Inflammatory macrophage (primary cell): ENCODE measurements at places on chromosomes 3 and 15.
A peak's percentile ranks its signal among the peaks of the same experiment; 100 is the strongest.

DNA sequence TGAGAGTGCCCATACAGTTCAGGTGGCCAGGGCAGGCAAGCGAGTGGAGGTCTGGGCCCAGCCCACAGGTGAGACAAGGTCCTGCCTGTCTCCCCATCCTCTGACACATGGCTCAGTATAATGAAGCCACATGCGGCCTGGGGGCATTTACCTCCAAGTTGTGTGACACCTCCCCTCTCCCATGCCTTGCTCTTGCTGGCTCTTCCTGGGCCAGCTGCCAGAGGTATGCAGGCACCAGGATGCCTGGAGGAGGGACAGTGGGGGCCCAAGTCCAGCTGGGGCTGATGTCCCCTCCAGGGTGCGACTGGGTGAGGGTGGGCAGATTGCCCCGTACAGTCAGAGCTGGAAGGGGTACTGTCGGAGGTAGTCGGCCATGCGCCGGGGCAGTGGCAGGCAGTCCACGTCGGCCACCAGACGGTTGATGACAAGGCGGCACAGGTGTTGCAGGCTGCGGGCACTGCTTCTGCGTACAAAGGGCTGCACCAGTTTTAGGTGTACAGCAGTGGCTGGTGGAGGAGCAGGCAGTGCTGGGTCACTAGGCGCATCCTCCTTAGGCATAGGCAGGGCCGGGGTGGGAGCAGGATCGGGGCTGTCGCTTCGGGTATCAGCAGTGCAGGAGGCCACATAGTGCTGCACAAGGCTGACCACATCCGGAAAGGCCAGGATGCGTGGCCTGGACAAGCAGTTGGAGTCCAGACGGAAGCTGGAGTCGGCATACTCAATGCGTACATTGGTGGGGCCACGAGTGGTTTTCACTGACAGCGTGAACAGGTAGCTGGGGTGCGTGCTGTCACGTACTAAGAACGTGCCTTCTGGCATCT is 4.1 kb downstream of the CISH start:
- DNase-seq: no peak

GRCh38 chr3:18111796-18112232 is 313.3 kb downstream of the SATB1 start:
- no peak for DNase-seq

DNA sequence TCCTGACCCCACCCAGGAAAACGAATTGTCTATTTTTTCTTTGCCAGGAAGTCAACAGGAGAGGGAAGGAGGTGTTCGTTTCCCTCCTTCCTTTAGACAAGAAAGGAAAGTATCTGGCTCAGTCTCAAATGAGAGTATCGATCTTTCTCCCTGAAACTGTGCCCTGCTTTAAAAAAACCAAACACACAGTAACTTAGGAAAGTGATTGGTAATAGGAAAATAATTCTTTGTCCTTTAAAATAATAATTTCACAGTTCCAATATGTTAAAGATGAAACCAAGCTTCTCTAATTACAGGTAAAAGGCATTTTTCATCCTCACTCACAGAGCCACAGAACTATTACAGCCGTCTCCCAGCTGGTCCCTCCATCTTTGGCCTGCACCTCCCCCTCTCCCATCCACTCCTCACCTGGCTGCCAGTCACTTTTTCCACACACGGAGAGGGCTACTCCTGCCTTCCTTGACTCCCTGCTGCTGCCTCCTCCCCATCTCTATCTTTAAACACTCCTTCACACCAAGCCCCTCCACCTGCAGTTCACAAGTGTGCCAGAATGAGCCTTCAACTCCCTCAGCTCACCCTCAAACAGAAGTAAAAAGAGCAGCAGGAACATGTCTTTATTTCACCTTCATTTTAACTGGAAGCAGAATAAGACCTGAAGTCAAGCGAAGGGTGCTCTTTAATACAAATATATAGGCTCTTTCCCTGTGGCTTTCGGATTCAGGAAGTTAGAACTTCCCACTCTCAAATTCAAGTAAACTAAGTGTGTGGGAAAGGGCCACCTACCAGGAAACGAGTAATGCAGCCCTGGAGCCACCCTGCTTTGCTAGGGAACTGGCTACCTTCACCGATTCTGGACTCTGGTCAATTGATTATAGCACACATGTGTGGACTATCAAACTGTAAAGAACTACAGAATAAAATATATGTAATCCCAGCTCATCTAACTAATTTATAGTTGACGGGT is 116.4 kb downstream of the SENP2 start:
- DNase-seq: peak; percentile 71

DNA sequence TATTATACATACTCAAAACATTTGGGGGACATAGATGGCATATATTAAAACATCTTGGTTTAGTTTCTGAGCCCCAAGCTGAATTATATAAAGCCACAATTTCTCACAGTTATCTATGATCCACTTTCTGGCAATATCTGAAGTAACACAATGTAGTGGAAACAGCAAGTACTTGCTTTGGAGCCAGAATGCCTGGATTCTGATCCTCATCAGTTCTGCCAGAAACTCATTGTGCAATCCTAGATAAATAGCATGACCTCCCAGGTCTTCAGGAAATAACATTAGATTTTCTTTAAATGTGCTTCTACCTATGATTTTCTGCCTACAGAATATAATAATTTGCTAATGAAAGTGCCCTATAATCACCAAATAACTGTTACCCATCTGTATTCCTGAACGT is 544.9 kb downstream of the NAALADL2 start:
- DNase-seq: no peak

GRCh38 chr3:125187599-125187910 is 25.0 kb downstream of the SLC12A8 start:
- DNase-seq: no peak

DNA sequence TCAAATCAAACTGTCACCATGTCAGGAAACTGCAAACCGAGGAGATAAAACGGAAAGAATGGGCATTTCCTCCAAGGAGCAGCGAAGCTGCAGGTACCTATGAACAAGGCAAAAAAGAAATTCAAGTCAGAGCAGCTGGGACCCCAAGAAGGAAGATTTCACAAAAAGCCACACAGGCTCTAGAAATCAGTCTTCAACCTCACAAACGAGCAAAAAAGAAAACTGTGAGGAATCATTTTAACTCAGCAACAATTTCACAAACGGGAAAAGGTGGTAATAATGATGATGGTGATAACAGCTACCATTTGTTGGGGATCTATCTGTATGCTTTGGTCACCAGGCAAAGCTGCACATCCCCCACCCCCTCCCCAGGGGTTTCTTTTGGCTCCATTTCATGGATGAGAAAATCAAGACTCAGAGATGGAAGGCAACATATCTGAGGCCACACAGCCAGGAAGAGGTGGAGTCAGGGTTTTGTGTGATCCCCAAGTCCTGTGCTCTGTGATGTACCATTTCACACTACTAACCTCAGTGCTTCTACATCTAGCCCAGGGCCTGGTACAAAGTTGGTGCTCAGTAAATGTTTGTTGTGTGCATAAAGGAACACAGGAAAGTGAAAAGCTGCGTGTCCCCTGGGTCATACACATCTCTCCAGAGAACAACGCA is 109.9 kb downstream of the IQSEC1 start:
- no peak for DNase-seq

DNA sequence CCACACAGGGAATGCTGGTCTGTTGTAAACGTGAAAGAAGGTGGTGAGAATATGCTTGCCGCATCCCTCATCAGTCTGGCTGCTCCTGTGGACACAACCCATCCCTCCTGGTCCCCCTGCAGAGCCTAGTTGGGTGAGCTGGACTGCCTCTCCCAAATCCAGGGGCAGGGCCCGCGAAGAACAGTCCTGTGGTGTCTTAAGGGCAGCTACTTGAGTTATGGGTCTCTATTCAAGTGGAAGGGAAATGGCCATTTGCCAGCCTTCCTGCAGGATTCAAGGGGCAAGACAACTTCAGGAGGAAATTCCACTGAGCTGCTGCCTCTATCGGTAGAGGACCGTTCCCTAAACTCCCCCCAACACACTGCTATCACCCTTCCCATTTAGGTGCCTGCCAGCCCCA is 98.9 kb downstream of the IQSEC1 start:
- no peak for DNase-seq
